Smooth muscle cell of the brain vasculature (primary cell): ENCODE measurements at places on chromosomes 2 and 18.
A peak's percentile ranks its signal among the peaks of the same experiment; 100 is the strongest.

DNA sequence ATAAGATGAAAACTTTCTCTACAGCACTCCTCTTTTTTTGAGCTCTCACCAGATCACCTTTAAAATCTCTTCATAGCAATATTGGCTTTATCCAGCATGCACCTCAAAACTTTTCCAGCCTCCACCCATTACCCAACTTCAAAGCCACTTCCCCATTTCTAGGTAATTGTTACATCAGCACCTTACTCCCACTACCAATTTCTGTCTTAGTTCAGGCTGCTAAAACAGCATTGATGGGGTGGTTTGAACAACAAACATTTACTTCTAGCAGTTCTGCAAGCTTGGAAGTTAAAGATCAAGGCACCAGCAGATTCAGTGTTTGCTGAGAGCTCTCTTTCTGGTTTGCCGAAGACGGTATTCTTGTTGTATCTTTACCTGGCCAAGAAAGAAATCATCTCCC, 114.0 kb upstream of the SLC39A10 start:
- DNase-seq: no peak

DNA sequence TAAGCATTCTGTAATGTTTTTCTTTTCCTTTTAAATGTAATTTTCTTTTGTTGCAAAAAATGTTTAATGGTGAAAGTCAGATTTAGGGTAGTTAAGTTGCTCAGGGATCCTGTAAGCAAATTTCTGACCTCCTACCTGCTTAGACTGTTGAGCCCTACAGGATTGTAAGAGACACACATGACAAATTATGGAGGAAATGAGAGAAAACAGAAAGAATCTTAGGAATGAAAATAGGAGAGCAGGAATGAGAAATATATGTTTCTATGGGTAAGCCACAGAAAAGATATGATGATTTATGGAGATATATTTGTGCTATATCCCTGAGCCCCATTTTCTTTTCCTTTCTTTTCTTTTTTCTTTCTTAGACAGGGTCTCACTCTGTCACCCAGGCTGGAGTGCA, 28.3 kb downstream of the CYBRD1 start:
- DNase-seq: no peak

DNA sequence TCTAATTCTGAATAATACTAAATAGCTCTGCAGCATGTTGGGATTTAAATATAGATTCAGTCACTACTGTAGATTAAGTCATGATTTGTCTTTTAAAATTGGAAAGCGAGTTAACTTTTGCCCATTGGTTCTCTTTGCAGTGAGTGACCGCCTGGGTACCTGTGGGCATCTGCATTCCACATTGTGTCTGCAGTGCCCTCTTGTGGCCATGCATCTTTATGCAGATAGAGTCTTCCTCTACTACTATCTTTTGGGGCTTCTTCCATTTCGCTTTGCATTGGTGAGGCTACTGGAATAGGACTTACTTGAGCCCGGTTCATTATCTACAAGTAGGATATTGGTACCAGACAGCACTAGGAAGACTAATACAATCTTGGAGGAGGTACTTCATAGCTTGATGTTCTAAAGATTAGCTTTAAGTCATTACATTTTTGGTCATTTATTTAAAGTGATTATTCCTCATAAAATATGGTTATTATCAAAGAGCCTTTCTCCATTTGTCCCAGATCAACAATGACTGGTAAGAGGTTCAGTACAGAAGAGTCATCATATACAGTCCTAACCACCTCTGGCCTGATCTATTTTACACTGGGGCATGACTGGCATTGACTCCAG, 203.0 kb downstream of the SOCS6 start:
- peak; percentile 7 for DNase-seq

GRCh38 chr18:9965711-9966624, 52.2 kb downstream of the VAPA start:
- no peak for DNase-seq

DNA sequence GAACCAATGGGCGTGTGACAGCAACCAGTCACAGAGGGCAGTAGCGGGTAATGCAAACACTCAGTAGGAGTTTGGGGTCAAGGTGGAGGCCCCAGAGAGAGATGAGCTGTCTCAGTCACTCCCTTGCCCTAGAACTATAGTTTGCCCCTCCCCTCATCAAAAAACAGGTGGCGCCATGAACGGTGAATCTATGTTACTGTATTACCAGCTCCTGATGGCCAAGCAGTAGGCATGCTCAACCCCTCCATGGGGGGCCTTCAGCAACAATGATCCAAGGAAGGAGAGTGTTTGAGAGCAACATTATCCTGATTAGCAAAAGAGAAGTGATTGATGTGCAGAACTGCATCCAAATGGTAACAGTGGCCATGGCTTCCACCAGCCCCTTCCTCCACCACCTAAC, 30.4 kb downstream of the TRABD2A start:
- no peak for DNase-seq

DNA sequence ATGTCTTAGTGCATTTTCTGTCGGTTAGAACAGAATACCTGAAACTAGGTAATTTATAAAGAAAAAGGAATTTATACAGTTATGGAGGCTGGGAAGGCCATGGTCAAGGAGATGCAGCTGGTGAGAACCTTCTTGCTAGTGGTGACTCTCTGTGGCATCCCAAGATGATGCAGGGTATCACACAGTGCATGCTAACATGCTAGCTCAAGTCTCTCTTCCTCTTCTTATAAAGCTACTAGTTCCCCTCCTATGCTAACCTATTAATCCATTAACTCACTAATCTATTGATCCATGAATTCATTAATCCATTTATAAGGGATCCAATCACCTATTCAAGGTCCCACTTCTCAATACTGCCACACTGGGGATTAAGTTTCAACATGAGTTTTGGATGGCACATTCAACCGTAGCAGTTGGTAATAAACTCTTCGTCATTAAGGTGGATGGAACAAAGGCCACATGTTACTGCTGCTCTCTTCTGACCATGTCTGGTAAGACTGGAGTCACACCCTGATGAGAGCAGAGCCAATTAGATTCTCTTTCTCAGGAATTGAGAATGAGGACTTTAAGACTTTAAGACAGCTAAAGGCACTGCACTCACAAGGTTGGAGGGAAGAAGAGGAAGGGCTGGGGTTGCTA, 211.6 kb upstream of the SMAD7 start:
- DNase-seq: no peak

DNA sequence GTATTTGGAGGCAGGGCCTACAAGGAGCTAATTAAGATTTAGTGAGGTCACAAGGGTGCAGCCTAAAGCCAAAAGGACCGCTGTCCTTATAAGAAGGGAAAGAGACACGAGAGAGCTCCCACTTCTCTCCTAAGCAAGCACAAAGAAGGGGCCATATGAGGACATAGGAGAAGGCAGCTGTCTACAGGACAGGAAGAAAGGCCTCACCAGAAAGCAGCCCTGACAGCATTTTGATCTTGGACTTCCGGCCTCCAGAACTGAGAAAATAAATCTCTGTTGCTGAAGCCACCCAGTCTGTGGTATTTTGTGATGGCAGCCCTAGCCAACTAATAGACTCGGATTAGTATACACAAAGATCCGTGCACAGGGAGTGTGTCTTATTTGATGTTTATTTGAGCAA, 139.7 kb downstream of the B3GNT2 start:
- no peak for DNase-seq

DNA sequence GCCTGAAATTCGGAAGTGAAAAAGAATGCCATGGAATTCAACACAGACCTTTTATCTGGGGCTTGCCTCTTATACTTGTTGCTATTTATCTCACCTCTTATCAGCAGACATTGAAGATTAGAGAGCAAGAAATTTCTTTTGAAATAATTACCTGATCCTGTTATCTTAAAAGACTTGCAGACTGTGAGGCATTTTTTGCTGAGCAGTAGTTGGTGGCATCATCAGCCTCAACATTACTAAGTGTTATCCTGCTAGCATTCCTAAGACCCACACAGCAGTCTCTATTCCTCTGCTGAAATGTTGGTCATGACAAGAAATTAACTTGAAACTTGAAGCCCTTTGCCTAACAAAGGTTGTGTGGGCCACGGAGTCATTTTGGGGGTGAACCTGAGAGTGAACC, 186.5 kb downstream of the TRIB2 start:
- no peak for DNase-seq

DNA sequence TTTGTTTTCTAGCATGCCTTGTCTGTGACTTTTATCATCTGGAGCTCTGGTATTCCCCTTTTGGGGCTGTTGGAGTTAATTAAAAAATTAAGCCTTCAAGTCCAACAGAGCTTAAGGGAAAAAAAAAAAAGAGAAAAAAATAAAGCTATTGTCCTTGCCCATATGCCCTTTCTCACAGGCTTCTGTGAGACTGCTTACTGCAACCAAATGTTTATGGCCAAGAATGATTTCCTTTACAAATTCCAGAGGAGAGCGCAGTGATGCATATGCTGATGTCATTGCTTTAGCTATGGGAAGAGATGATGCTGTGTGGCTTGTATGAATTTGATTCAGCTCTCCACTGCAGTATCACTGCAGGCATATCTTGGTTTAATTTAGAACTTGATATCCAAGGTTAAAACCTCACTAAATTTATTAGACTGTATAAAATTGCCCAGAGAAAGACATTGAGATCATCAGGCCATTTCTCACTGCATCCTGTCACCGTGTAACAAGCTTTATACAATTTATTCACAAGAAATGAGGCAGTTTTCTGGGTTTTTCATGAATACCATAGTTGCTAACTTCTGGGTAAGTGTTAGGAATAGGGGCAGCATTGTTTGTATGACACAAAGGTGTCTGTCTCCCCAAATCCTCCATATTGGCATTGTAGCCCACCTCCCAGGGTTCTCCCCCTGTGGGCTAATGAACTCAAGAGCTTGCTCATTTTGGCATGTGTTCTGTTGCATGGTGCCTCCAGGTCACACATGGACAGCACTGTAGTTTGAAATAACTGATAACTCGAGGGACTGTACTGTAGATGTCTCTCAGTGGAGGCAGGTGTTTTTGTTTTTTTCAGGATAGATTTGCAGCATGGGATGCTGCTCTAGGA, 85.0 kb downstream of the TANC1 start:
- no peak for DNase-seq

GRCh38 chr2:237432484-237433092, 18.6 kb upstream of the COL6A3 start:
- DNase-seq: no peak

DNA sequence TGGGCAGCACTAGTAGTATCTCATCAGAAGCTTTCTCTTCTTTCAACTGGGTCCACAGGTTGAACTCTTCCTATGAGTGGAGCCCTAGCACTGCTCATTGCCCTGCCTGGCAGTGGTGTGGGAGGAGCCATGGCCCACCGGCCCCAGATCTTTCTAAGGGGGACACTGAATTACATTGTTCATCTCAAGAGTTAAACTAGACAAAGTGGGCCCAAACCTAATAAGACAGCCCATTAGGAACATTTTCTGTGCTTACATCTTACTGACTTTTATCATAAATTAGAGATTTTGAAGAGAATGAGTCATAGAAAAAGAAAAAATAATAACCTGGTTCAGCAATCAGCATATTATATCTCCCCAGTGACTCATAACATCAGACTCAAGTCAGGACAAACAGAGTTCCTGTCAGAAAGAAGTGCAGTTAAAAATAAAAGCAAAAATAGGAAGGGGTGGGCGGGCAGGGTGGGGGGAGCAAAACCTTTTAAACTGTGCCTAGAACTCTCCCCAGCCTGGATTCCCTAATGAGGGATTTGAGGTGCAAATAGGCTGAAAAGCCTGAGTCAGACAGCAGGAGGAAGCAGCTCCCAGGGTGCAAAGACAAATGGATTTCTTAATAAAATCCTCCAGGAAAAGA, 161.6 kb upstream of the TRIB2 start:
- DNase-seq: peak; percentile 15

GRCh38 chr2:126856403-126856802, 42.3 kb upstream of the TEX51 start:
- no peak for DNase-seq
